ENCODE measurements at places on chromosomes 5 and 9.
A peak's percentile ranks its signal among the peaks of the same experiment; 100 is the strongest.

DNA sequence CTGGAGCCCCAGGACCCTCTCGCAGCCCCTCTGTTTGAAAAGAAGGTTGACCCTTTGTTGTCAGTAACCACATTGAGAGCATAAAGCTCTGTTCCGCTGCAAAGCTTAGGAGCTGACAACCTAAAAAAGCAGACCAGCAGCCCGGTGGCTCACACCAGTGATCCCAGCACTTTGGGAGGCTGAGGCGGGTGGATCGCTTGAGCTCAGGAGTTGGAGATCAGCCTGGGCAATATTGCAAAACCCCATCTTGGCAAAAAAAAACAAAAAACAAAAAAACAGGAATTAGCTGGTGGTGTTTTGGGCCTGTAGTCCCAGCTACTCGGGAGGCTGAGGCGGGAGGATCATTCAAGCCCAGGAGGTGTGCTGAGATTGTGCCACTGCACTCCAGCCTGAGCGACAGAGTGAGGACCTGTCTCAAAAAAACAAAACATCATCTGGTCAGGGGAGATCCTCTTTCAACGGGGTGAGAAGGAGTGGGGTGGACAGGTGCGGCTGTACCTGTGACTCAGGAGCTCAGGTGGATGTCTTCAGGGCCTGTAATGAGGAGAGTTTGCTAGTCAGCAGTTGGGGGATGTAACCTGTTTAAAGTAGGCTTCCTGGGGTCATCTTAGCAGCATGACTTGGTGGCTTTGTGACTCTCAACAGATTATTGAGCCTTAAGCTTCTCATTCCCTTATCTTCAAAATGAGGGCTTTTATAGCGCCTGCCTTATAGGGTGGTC lies 694 bp upstream of the REEP2 start:
- no peak for DNase-seq

DNA sequence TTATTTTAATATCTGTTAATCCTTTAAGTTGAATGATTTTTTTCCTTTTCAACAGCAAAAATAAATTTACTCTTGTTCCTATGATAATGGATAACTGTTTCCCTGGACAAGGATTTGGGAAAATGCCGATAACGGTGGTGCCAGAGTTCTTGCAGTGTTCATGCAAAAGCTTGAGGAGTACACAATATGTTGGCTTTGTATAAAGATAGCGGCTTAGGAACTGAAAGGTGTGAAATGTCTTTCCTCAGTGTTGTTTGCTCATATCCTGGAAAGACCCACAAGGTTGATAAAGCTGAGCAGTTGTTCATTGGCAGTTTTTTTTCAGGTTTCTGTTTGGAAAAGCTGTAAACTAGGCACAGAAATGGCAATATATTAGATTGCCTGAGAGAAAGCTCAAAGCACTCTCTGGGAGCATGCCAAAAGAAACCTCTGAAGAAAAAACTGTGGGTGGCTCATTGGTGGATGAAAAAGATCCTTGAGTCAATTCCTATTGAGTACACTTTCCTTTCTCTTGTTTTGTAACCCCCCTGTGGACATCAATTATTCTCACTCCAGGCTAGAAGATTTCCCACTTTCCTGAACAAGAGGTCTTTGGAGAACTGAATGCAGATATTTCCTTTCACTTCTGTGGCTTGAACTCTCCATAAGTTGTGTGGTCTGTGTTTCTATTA lies 117.2 kb upstream of the RGMB start:
- no peak for DNase-seq

DNA sequence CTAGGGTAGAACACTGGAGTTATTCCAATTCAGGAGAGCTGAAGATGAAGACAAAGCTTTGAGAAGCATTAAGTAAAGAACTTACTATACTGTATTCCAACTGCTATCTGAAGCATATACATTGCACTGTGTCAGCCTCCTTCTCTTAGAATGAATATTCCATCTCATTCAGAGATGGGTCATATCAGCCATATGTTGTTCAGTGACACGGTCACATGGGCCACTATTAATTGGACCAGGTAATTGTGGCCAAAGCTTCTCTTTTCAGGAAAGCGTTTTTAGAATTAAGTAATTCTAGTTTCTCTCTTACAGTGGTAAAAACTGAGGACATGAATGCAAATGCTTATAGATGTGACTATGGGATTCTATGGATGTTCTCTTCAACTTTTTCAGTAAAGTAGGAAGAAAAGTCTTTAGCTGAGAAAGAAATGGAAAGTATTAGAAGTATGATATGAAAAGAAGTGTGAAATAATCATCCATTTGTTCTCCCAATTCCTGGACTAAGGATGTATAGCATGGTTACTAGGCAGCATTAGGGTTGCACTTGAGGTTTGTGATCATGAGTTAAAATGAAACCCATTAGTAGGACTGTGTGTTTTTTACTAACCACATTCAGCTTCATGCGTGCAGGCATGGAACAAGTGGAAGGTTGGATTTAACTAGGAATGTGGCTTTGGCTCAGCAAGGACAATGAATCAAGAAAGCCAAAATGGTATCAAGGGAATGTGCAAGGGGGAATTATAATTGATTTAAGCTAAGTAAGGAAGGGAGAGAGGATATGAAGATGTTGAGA lies 40.9 kb downstream of the CETN3 start:
- DNase-seq = no peak

GRCh38 chr5:123122273-123122672 lies 33.2 kb downstream of the PRDM6 start:
- no peak for DNase-seq

GRCh38 chr9:133331641-133332380 lies 4.2 kb downstream of the SURF6 start:
- no peak for DNase-seq

- no peak for DNase-seq
Observed at GRCh38 chr5:107401470-107402122, 269.1 kb downstream of the EFNA5 start.

GRCh38 chr9:23771746-23772384 lies 54.2 kb downstream of the ELAVL2 start:
- DNase-seq = no peak

DNA sequence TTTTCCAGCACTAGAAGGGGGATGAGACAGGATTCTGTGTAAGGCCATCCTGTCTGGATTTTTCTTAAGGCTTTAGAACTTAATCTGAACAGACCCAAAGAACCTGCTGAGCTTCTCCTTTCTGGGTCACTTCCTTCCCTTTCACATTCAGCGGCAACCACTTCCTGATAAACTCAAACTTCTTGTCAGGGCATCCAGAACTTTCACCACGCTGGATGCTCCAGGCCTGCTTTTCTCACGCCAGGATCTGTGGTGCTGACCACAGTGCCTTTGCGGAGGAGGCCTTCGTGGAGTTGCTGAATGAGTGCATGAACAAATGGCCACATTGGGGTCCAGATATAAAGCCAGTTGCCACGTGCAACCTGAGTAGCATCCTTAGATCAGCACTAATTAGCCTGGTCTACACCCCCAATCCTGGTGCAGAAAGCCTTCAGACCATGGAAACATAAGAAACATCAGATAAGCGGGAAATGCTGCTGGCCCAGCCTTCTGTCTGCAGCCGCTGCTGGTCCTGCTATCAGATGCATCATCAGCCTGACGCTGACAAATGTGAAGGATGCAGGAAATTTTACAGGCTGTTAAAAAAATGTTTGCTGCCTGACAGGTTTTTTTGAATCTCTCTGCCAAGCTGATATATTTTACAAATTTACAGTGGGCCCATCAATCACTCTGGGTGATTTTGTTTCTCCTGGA lies 75.3 kb upstream of the BARHL1 start:
- DNase-seq = no peak

DNA sequence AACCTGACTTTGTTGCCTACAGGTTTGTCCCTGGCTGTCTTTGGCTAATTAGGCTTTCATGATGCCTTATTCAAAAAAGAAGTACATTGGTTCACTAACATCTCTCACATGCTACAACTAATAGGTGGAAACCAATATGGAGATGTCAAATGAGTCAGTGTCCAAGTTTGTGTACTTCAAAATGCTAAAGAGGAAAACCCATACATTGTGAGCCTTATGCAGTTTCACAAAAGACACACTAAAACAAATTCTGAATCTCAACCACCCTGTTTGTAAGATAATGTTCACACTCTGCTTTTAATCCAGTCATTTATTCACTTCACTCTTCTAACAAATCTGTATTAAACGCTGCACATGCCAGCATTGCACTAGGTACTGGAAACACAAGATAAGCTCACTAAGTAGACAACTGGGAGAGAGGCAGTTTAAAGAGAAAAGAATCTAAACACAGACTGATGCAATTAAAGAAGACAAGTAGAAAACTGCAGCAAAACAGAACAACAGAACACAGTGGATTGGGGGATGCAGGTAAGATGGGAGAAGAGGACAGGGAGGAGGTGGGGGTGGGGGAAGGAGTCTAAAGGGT lies 104.1 kb downstream of the DROSHA start:
- no peak for DNase-seq

DNA sequence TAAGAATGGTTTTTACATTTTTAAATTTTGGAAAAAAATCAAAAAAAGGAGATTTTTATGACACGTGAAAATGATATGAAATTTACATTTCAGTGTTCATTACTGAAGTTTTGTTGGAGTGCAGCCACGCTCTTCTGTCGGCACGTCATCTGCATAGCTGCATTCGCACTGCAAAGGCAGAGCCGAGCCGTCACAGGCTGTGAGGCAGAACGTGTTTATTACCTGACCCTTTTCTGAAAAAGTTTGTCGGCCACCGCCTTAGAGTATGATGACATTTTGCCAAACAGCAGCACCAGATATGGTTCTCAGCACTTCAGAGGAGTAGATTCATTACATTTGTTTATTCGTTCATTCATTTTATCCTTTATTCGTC lies 24.1 kb downstream of the HRH2 start:
- DNase-seq = no peak

DNA sequence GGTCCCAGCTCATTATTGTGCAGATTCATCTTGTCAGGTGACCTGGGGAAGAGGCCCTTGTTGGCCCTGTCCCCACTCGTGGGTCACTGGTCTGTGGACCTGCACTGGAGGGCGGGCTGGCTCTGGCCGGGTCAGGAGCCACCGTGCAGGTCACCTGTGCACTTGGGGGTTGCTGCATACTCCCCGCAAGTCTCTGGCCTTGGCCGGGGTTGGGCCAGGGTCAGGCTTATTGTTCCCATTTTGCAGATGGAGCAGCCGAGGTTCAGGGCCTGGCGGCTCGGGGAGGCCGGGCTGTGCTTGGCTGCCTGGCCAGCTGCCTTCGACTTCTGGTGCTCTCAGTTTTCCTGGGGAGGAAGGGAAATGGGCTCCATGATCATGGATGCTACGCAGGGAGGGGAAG lies 108.3 kb upstream of the FCN2 start:
- DNase-seq = no peak

DNA sequence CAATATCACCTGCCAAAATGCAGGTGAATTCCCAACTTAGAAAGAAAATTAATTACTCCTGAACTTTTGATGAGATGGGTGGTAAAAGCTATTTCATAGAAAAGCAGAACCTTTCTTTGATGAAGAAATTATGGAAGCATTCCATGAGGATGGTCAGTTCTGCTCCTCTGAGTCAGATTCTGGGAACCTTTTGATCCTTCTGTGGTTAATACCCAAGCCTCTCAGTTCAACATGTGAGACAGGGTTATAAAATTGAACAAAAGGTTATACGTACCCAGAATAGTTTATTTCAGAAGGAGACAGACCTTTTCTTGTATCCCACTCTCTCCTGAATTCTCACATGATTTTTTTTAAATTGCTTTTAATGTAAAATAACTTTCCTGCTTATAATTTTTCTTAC lies 767.6 kb upstream of the ADAMTS16 start:
- DNase-seq = no peak

DNA sequence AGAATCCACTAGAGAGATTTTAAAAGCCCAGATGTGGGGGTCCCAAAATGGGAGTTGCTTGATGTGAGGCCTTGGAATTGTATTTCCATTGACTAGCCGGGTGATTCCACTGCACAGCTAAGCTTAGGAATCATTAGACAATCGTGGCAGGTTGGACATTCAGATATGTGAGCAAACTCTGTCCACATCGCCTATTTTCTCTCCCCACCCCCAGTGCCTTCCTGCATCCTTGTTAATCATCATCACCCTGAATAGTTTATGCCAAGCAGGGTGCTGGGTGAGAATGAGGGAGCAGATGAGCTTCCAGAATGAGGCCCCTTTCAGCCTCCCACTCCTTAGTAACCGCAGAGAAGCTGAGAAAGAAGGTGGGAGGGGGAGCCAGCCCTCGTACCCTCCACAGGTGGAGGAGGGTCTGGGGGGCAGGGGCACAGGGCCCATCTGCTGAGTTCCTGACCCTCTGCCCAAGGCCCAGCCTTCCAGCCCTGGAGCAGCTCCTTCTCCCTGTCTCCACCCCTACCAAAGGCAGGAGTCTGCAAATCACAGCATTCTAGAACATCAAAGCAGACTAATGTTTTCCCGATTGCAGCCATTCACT lies 7.7 kb upstream of the TCOF1 start:
- peak; percentile 17 for DNase-seq

DNA sequence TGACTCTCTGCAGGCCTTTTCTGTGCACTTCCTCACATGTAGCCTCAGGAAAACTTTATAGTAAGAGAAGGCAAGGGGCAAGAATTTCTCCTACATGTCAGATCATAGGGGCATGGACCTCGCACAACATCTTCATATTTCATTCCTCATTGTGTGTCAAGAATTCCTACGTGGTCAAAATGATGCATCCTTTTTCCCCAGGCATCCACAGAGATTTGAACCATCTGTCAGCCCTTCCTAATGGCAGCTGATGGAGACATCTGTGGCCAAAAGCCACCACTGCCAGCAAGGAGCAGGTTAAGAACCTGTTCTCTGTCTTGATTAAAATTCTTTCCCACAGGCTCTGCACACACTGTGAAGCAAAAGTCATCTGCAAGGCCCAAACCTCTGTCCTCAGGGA lies 42.5 kb downstream of the MFAP3 start:
- DNase-seq = no peak

- DNase-seq = no peak
Observed at GRCh38 chr5:73702534-73702933, 76.5 kb downstream of the ARHGEF28 start.

GRCh38 chr5:52702877-52703276 lies 84.8 kb upstream of the ITGA1 start:
- DNase-seq = no peak

DNA sequence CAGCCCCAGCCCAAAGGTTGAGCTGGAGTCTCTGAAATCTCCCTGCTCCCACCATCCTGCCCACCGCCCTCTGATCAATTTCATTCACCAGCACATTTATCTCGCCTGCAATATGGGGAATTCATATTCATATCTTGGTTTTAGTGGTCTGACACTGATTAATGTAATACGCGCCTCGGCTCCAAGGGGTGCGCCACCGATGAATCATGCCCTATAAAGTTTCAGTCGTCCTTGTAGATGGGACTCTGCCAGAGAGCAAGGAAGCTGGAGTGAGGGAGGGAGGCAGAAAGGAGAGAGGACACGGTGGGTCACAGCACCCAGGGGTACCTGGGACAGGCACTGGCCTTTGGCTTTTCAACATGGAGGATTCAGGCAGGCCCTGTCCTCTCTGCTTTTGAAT lies 8.9 kb downstream of the IRX1 start:
- DNase-seq = no peak
